Spleen (tissue), 13 donors: ENCODE measurements at places on chromosomes 4 and X. TPM values are rescaled to one million over a fixed set of nuclear protein-coding genes. Genes with fewer than 3 reads are reported as not detected.

The DYNLT3 gene
- total RNA-seq, result 16.3 TPM

The SERPINA7 gene
- total RNA-seq, result not detected

DNA sequence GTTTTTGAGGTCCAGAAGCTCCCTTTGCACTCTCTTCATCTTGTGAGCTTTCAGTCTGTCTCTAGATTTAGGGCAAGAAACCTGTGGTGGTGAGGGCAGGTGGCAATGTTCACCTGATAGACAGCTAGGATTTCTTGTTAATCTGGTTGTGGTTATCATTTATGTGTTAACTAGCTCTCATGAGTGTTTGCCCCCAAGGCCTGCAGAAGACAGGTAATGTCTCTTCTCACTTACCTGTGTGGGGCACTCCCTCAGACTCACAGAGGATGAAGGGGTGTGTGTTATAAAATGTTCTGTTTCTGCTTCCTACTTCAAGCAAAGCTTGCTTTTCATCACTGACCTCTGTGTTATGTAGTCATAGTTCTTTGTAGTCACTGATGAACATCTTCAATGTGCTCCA lies 17.8 kb downstream of the EGF start:
- no peak for DNase-seq

The ADH1A gene
- total RNA-seq, result not detected

DNA sequence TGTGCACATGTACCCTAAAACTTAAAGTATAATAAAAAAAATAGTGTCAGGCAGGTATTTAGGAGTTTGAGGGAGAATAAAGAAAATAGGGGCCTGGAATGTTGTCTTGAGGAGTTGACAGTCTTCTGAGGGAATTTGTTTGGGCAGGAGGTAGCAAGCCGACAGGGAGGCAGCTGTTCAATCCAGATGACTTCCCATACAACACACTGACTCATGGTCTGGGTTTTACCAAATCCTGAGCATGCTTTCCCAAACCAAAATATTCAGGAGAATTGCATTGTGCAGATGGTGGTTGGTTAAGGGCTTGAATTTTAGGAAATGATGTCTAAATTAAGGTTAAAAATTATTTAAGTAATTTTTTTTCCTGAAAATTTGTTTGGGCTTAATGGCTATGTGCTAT lies 430.0 kb downstream of the INPP4B start:
- DNase-seq, result no peak

GRCh38 chr4:137610960-137611359 lies 78.7 kb upstream of the PCDH18 start:
- no peak for DNase-seq

DNA sequence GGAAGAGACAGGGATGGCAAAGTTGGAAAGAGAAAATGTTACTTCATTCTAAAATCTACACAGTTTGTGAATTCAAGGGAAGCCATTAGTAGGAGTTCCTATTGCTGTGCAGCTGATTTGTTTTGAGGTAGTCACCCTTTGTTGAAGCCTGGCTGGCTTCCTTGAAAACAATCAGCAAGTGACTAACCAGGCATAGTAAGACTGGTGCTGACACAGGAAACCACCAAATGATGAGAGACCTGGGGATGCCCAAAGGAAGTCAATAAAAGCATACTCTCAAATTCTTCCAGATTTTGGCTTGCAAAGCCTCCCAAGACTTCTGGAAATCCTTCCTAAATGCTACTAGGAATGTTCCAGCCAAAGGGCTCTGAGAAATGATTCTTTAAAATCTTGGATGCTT lies 23.9 kb upstream of the PRDM8 start:
- DNase-seq, result no peak
